ENCODE measurements at places on chromosomes 2 and 18.

- DNase-seq = no peak
Observed at GRCh38 chr2:5482929-5483331, 209.3 kb upstream of the SOX11 start.

DNA sequence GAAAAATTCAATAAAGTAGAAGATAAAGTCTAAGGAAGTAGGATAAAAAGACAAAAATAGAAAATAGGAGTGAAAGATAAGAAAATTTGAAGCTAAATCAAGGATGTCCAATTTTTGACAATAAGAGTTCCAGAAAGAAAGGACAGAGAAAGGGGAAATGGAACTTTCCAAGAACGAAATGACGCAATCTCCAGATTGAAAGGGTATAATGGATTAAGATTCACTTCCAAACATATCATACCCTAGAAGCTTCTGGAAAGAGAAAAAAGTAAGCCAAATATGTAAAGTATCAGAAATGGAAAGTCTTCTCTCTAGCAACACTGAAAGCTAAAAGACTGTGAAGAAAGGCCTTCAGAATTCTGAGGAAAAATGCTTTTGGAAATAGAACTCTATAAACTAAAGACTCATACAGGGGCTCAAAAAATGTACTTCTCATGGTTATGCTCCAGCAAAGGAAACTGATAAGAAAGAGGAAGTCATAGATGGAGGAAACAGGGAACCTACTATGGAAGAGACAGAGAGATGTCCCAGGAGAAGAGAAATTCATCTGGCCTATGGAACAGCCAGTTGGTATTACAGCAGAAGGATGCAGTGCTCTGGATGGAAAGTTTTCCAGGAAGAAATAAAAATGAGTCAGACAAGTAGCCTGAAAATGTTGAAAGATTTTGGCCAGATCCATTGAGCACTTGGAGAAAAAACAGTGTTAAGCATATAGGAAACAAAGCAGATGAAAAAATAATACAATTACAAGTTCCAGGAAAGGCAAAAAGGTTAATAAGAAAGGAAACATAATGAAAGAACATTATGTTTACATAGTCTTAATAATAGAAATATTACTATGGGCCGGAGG lies 20.1 kb downstream of the CASP8 start:
- DNase-seq = no peak

- no peak for DNase-seq
Observed at GRCh38 chr2:186822323-186822722, 26.6 kb downstream of the ZSWIM2 start.

- DNase-seq = no peak
Observed at GRCh38 chr2:173248381-173248780, 106.3 kb upstream of the CDCA7 start.

DNA sequence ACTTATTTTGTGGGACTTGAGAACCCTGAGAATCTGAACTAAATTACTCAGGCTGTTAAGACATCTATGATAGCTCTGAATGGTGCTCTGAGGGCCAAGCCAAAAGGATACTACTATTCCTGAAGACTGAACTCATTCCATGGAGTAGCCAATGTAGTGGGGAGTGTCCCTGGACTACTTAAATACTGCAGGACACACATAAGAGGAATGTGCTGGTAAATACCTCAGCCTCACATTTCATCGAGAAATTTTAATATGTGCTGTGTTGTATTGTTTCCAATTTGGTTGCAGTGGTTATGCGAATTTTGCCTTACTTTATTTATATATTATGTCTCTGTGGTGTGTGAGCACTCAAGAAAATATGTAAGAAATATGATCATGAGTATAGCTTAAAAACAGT lies 264.4 kb upstream of the FIGN start:
- no peak for DNase-seq

DNA sequence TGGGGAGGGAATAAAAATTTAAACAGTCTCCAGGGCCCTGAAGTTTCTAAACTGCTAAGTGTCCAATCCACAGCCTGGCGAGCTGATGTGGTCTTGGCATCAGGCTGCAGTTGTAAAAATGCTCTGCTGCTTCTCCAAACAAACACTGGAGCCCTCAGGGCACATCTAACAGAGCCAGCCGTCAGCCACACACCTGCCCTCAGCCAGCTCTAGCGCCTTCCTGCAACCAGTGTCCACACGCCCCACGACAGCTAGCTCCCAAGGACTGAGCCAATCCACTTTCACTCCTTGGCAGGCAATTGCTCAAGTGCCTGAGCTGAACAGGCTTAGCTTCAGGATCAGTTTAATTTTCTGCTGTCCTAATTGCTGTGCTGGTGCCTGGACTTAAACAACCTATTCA lies 446.4 kb upstream of the RAB12 start:
- DNase-seq = no peak

GRCh38 chr2:43233218-43234212 lies 7.1 kb upstream of the ZFP36L2 start:
- DNase-seq = no peak

DNA sequence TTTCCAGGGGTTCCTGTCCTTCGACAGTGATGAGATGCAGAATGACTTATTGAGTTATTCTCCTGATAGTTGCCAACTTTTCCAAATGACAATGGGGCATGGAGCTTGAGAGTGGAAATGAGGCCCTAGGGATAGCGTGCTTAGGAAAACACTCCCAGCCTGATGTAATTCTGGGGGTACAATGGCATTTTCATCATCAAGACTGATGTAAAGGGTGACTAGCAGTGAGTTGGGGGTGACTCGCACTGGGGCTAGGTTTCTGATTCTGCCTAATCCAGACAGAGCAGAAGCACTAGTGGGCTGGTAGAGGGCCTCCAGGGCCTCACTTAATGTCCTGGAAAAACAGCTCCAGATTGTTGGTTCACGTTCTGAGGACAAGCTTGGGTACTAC lies 34.0 kb upstream of the IL37 start:
- DNase-seq = no peak

- no peak for DNase-seq
Observed at GRCh38 chr2:222736301-222736700, 64.8 kb downstream of the MOGAT1 start.

GRCh38 chr2:67237288-67237687 lies 159.8 kb upstream of the ETAA1 start:
- DNase-seq = no peak

GRCh38 chr18:28459587-28459986 lies 282.7 kb upstream of the CDH2 start:
- no peak for DNase-seq

- no peak for DNase-seq
Observed at GRCh38 chr2:98356729-98357128, 10.5 kb downstream of the CNGA3 start.

- no peak for DNase-seq
Observed at GRCh38 chr2:52745144-52745543, 1022.5 kb upstream of the CHAC2 start.

GRCh38 chr2:127829845-127830246 lies 18.9 kb upstream of the WDR33 start:
- DNase-seq = no peak

- DNase-seq = no peak
Observed at GRCh38 chr2:5978131-5978751, 286.1 kb downstream of the SOX11 start.

DNA sequence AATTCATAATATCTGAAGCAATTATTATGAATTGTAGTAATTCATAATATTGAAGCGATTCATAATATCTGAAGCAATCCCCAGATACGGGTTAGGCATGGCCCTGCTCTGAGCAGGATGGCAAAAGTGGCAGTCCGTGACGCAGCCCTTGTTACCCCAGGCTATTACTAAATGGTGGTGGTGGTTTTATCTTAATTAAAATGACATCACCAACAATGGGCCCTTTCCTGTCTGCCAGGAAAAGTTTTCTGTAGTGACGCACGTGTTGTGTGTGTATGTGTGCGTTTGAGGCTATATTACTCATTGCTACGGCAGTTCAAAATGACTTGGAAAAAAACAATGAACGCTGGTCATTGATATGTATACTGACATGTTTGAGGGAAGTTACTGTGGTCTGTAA lies 10.6 kb upstream of the MOCOS start:
- DNase-seq = no peak

GRCh38 chr2:60708630-60709320 lies 47.3 kb upstream of the PAPOLG start:
- DNase-seq = no peak

GRCh38 chr2:68453761-68454360 lies 13.2 kb downstream of the FBXO48 start:
- no peak for DNase-seq

GRCh38 chr2:133802409-133803039 lies 234.3 kb upstream of the NCKAP5 start:
- no peak for DNase-seq

GRCh38 chr2:10046931-10047330 lies 3.6 kb downstream of the KLF11 start:
- no peak for DNase-seq

GRCh38 chr2:201618744-201619662 lies 24.3 kb downstream of the TMEM237 start:
- DNase-seq = peak; percentile 80

DNA sequence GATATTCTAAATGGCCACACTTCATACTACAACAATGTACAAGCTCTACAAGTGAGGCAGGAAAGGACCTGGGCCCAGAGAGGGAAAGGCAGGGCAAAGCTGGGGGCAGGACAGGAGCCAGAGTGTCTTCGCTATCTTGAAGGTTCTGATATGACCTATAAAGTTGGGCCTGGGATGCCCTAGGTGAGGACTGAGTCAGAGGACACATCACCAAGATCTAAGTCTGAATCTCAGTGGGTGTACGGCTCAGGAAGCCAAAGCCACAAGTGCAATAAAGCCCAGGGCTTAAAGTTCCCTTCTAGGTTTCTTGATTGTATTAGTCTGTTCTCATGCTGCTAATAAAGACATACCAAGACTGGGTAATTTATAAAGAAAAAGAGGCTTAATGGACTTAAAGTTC lies 219.1 kb downstream of the ALK start:
- no peak for DNase-seq

GRCh38 chr2:132980304-132980703 lies 310.3 kb upstream of the LYPD1 start:
- DNase-seq = no peak

DNA sequence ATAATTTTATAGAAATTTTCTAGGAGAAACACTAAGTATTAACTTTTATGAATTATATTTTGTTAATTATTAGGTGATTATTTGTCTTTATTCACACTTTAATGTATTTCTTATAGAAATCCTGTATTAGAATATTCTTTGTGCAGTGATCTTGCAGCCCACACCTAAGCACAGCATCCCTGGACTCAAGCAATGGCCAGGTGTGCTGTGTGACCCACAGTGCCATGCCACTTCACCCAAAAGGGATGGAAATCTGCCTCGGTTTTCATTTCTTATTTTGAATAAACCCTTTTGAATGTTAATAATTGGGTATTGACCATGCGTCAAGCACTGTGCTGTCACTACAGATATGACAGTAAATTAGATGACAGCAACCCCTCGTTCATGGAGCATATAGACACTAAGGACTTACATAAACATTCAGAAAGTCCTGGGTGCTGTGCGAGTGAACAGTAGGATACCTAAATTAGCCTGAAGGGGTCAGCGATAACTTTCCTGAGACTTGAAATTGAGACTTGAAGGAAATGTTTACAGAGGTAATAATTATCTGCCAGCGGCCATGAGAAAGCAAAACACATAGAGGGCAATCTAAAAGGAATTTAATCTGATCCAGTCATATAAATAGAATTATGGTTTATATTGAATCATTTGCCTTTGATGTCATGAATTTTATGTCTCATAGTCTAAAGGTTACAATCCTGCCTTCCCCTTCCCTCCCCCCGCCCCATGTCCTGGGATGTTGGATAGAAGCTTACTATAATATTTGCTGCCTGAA lies 52.7 kb upstream of the CALCRL start:
- DNase-seq = no peak

DNA sequence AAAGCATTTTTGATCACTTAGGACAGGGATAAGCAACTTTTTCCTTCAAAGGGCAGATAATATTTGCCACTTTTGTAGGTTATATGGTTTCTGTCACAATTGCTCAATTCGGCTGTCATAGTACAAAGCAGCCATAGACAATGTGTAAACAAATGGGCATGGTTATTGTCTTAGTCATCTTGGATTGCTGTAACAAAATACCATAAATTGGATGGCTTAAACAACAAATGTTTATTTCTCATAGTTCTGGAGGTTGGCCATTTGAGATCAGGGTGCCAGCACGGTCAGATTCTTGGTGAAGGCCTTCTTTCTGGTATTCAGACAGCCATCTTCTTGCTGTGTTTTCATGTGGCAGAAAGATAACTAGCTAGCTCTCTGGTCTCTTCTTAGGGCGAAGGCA lies 91.2 kb downstream of the TAF4B start:
- no peak for DNase-seq

DNA sequence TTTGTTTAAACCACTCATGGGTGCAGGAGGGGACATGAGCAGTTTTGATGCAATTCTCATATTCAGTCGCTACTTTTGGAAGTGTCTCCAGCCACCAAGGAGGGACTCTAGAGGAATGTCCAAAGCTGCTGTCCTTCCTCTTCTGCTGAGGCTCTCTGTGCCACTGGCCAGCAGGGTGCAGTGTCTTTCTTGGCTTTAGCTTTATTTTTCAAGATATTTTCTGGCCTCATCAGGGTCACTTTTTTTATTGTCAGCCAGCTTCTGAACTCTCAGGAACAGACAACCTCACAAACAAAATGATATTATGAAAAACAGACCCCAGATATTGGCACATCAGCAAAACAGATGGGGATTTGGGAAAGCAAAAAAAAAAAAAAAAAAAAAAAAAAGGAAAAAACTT lies 289.3 kb upstream of the ZSWIM2 start:
- DNase-seq = no peak

DNA sequence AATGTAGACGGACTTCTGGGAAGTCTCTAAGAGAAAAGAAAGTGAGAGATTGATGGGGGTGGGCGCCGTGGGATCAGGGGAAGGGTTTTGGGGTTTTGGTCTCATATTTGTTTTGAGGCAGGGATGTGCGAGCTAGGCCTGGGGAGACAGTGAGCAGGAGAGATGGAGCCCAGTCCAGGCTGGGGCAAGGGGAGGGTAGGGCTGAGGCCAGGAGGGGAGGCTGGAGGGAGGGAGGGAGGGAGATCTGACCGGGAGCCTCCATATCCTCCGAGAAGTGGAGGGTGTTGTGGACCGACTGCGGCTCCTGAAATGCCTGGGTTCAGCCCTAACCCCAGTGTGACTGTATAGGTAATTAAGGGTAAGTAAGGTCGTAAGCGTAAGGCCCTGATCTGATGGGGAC lies 72.8 kb upstream of the ODC1 start:
- no peak for DNase-seq

- DNase-seq = no peak
Observed at GRCh38 chr2:67576226-67576625, 179.1 kb downstream of the ETAA1 start.

Data from sciatic nerve (tissue), 2 donors.